ENCODE measurements at places on chromosomes 2 and 18.

- H3K27me3 ChIP-seq = no peaks in the 10 kb centered on the region
- DNase-seq = no peak
- H3K36me3 ChIP-seq = no peaks in the 10 kb centered on the region
- H3K4me3 ChIP-seq = no peak overlapping the region
Measured at GRCh38 chr2:48007699-48008268, 101.5 kb upstream of the FBXO11 start.

DNA sequence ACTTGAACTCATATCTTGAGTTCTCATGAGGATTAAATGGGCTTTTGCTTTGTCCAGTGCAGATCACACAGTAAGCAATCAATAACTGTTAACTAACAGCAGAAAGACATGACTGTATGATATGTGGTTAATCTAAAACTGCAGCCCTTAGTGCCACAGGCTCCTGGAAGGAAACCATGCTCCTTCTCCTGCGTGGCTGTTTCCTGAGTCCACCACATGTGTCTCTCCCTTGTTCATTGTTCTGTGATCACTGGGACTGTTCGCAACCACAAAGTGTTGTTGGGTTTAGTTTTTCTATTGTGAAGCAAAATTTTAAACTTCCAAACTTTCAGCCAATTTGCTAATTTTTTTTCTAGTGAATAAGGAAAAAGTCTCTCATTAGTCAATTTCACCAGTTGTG lies 130.9 kb upstream of the PTPRM start:
- no peak overlapping the region for H3K4me3 ChIP-seq
- H3K4me1 ChIP-seq = no peaks in the 10 kb centered on the region
- no peaks in the 10 kb centered on the region for H3K27me3 ChIP-seq
- no peak overlapping the region for H3K27ac ChIP-seq

DNA sequence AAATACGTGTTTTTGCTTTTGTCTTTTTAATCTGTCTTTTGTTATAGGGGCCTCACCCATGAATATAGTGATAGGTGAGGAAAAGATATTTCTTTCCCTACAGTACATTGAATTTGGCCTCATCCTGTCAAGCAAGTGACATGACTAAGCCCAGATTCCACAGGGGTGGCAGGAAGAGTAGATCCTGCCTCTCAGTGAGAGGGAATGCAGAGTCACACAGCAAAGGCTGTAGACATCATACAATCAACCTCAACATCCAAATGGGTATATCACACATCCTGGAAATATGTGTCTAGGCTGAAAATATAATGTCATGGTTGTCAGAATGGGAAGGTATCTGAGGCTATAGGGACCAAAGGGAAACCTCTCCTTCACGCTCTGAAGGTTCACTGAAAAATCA lies 269.6 kb downstream of the CDH20 start:
- H3K4me1 ChIP-seq = peaks cover 10% of the 10 kb centered on the region
- H3K36me3 ChIP-seq = no peaks in the 10 kb centered on the region
- no peak overlapping the region for H3K27ac ChIP-seq
- H3K27me3 ChIP-seq = no peaks in the 10 kb centered on the region

DNA sequence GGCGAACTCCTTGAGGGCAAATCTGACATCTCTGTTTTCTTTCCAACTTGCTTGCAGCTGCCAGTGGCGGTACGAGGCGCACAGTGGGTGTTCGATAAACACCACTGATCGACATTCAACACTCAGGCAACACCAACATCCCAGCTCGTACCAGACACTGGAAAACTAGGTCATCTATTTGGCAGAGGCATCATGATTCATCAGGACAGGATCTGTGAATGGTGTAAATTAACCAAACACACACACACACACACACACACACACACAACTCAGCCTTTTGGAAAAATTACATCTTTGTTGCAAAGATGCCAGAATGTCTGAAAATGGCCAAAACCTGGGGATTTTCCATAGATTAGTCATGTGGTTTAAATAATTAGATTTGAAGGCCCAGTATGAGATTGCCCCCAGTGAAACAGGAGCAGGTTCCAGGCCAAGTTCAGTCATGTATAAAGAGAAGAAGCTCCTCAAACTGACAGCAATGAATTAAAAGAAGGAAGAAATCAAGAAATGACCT lies 150.5 kb upstream of the NCKAP5 start:
- DNase-seq = no peak
- H3K4me3 ChIP-seq = no peak overlapping the region
- no peaks in the 10 kb centered on the region for H3K27me3 ChIP-seq
- peaks cover 4% of the 10 kb centered on the region for H3K4me1 ChIP-seq

DNA sequence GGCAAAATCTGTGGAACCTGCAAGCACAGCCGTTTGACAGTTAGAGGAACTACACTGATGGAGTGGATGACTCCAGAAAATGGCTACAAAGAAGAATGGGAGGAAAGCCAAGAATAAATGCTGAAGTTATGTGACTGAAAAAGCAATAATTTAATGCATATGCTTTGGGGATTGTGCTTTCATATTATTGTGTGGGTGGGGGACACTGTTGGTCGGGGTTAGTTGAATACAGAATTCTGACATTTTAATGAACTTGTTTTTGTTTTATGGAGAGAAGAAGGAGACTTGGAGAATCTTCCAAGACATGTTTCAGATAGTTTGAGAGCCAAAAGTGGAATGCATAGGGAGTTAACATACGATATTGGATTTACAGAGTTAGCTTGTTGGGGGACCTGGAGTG lies 68.5 kb downstream of the NRP2 start:
- DNase-seq = no peak
- H3K4me3 ChIP-seq = no peak overlapping the region
- H3K4me1 ChIP-seq = peaks cover 8% of the 10 kb centered on the region
- no peaks in the 10 kb centered on the region for H3K27me3 ChIP-seq
- H3K36me3 ChIP-seq = peaks cover 29% of the 10 kb centered on the region

DNA sequence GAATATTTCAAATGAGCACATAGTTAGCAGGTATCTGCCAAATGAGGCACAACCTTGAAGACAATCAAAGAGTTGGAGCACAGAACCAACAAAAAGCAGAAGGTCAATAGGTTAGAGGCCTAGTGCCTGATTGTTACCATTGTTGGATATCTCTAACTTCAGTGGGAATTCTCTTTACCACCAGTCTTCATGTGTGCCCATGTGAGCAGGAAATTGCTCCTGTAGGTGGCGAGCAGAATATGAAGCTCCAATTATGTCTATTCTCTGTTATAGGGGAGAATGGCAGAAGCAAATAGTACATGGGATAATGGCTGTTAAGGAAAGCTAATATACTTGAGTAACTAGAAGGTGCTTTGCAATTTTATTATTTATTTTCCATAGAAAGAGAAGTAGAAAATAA lies 14.9 kb upstream of the ZNF385B start:
- no peaks in the 10 kb centered on the region for H3K36me3 ChIP-seq
- no peaks in the 10 kb centered on the region for H3K27me3 ChIP-seq
- no peak for DNase-seq
- H3K4me3 ChIP-seq = no peak overlapping the region
- H3K4me1 ChIP-seq = no peaks in the 10 kb centered on the region

- H3K36me3 ChIP-seq = no peaks in the 10 kb centered on the region
- no peak overlapping the region for H3K27ac ChIP-seq
- H3K27me3 ChIP-seq = no peaks in the 10 kb centered on the region
- no peaks in the 10 kb centered on the region for H3K4me1 ChIP-seq
Measured at GRCh38 chr18:37476182-37476581, 89.4 kb downstream of the CELF4 start.
